ENCODE measurements at places on chromosomes 12 and 14.

- no peak for DNase-seq
Measured at GRCh38 chr14:36215217-36215598, 38.7 kb upstream of the PTCSC3 start.

GRCh38 chr12:58583940-58584339 is 336.4 kb downstream of the LRIG3 start:
- no peak for DNase-seq

DNA sequence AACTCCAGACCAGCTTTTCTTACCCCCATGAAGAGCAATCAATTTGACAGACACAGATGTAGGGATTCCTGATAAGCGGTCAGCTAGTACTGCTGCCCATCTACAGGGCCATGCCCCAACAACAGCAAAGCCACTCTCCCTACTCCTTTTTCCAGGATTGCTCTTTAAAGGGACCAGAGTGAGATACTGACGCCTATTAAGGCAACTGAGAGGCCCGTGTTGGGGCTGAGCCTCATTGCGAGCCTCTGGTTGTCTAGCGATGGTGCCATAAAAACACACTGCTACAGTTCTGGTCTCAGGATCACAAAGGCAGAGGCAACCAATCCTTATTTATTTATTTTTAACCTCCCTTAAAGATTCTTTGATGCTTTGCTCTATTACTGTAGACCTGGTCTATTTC is 31.1 kb downstream of the AK7 start:
- no peak for DNase-seq

DNA sequence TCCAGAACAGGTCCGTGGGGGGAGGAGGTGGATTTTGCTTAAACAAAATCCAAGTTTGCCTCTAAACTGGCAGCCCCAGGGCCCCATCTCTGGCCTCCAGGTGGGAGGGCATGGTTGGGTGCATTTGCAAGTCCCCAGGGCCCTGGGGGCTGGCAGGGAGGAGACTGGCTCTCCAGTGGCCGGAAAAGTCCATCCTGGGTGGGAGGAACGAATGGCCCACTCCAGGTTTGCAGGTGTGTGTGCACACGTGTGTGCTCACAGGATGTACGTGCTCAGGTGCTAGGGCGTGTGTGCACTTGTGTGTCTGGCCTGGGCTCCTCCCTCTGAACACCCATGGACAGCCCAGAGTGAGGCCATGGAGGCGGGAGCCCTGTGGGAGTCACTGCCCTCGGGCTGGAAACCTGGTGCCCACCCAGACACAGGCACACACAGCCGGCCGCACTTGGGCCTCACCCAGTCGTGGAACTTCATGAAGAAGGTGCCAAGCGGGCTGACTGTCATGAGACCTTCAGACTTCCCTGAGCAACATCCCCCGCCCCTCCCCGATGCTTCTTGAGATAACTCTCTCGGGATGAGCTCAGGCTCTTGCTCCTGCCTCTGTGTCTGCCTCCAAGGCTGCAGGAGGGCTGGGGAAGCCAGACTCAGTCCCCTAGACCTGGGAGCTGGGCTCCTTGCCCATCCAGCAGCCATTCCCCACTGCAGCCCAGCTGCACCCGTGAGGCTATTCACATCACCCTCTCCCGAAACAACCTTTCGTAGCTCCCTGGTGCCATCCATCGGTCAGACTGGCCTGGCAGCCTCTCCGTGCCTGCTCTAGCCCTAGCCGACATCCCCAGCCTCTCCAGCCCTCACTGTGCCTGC is 9.4 kb downstream of the AHNAK2 start:
- DNase-seq = no peak

DNA sequence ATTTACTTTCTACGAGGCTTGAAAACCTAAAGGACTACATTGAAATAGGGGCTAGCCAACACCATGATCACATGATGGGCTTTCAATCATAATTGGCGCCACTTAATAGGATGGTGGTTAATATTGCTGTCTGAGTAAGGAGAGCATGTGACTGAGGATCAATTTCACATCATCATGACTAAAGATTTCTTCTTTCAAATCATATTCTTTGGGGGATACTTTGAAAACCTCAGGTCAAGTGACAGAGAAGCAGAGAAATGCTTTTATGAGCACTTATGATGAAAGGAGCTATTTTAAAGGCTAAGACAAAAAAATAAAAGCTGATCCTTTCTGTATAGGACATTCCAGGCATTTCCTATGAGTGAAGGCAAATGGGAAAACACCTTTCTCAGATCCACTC is 42.9 kb upstream of the KRAS start:
- DNase-seq = no peak

- no peak for DNase-seq
Measured at GRCh38 chr14:36279306-36280190, 40.9 kb downstream of the MBIP start.

GRCh38 chr12:27191531-27191930 is 52.6 kb upstream of the STK38L start:
- no peak for DNase-seq

DNA sequence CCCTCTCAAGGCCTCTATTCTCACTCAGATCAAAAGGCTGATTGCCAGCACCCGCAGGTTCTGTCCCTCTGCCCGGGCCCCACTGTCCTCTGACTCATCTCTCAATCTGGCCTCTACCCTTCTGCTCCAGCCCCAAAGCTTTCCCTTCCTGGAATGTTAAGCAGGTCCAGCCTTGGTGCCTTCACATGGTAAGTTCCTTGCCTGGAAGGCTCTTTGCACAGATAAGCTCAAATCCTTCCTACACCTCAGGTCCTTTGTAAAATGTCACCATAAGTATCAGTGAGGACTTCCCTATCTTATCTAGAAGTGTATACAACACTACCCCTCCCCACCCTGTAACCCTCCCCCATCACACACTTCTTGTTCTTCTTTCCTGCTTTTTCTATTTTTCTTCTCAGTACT is 22.2 kb downstream of the LPCAT3 start:
- DNase-seq = no peak

GRCh38 chr14:42222924-42223471 is 616.3 kb downstream of the LRFN5 start:
- no peak for DNase-seq

- peak; percentile 74 for DNase-seq
Measured at GRCh38 chr14:61695695-61696527, 598 bp downstream of the HIF1A start.

- no peak for DNase-seq
Measured at GRCh38 chr12:29425722-29426121, 44.8 kb upstream of the ERGIC2 start.

- DNase-seq = no peak
Measured at GRCh38 chr12:119206348-119207062, 27.8 kb downstream of the HSPB8 start.

DNA sequence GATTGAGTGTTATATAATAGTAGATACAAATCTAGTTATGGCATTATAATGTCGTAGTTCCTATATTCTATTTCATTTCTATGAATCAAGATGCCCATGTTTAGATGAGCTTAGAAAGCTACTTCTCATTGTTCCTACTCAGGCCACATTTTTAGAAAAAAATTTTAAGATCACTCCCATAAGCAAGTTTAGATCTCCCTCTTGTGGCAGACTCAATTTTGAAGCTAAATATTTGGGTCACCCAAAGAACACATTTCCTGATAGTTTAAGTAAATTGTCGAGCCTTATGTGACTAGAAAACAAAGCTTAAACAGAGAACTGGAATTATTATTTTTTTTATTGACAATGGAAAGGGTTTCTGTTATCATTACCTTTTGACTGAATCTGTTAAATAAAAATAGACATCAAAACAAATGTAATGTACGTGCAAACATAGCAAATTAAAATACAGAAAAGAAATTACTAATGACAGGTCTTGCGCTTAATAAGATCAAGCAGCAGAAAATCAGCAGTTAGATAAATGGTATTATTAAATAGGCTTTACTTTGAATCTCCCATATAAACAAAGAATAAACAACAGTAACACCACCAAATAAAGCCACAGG is 180.2 kb downstream of the ACSS3 start:
- no peak for DNase-seq

DNA sequence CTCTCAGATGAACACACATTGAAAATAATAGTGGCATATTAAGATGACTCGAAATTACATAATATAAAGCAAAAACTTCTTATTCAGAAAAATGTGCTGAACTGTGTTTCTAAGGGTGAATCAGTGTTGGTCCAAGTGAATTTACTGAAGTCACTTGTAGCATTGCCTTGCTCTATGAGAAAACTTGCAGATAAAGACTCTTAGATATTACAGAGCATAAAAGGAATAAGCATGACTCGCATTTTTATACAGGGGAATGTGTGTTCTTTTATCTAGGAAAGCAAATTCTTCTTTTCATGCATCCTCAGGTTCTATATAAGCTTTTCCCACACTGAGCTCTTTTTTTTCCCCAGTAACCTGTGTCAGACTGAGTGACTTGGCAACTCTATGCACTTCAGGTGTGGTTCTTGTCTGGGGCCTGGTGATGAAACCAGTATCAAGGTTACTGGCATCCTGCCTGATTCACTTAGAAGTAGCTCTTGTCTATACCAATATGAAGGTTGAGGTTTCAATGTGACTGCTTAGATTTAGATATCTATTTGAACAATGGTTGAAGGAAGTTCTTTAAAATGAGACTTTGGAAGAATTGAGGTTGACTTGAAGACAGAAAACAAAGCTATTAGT is 76.1 kb downstream of the OTOGL start:
- DNase-seq = no peak

- DNase-seq = no peak
Measured at GRCh38 chr12:90978117-90978770, 23.3 kb upstream of the CCER1 start.

DNA sequence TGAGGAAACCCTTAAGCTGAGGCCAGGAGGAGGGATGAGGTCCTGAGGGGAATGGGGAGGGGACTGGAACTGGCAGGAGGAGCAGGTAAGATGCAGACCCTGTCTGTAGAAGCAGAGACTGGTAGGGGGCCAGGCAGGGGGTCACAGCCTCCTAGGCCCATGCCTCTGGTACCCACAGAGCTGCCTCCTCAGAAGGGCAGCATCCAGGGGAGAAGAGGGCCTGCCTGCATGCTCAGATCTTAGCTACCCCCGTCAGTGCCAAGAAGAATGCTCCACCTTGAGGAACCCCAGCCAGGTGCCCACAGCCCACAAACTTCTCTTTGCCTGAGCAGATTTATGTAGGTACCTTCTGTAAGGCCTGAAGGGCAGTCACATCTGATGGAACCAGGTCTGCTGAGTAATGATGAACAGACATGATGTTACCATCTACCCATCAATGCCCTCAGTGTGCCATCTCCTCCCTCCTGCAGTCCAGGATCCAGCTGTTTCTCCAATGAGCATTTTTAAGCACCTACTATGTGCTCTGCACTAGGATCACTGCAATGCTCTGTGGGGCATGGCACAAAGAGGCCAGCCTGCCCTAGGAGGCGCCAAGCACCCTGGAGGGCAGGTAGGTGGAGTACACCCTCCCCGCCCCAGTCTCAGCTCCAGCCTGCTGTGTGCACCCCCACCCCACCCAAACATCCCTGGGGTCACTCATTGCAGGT is 24.8 kb upstream of the ZFP36L1 start:
- DNase-seq = no peak

- DNase-seq = no peak
Measured at GRCh38 chr12:10386857-10387256, 3.0 kb downstream of the KLRK1 start.

- no peak for DNase-seq
Measured at GRCh38 chr12:54390176-54390667, 5.7 kb upstream of the ZNF385A start.

DNA sequence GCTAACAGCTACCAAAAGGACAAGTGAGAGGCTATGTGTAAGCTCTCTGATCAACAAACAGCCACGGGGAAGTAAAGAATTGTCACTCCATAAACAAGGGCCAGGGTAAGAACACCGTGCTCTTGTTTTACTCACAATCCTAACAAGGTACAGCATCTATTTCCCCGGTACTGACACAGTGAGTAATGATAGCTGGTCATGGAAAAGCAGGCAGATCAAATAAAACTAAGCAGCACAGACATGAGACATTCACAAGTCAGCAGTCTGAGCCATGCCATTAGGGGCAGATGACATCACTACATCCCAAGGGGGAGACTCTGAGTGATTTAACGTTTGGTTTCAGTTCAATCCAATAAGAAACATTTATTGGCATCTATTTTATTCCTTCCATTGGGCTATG is 54.4 kb downstream of the ARL6IP4 start:
- no peak for DNase-seq

DNA sequence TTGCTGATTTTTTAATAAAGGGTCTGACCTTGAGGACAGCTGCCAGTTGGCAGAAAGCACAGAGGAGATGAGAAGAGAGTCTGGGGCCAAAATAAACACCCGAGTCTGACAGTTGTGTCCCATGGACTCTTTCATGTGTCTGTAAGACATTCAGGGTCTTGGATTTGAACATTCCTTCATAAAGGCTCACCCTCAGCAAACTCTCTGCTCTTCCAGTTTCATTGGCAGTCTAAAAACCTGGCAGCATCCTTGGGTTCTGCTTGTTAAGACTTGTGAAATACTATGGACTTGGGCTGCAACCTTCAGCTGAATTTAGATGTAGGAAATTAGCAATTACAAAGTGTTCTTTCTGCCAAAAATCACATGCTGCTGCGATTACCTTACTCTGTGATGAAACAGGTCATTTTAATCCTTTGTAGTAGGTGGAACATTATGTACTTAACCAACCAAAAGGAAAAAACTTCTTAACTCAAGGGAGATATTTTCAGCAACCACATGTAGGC is 32.0 kb upstream of the LMNTD1 start:
- peak; percentile 79 for DNase-seq

DNA sequence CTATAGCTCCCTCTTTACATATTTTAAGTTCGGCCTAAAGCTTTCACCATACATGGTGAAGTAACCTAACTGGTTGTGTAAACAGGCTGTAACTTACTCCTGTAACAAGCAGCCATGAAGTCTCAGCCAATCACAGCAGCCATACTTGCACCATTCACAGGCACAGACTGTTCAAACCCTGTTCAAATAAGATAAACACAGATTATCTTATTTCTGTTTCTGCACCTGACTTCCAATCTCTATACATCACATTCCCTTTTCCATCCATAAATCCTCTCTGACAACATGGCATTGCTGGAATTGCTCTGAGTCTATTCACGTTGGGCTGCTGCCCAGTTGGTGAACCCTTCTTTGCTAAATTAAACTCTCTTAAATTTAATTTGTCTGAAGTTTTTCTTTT is 34.5 kb upstream of the ARID2 start:
- DNase-seq = no peak

DNA sequence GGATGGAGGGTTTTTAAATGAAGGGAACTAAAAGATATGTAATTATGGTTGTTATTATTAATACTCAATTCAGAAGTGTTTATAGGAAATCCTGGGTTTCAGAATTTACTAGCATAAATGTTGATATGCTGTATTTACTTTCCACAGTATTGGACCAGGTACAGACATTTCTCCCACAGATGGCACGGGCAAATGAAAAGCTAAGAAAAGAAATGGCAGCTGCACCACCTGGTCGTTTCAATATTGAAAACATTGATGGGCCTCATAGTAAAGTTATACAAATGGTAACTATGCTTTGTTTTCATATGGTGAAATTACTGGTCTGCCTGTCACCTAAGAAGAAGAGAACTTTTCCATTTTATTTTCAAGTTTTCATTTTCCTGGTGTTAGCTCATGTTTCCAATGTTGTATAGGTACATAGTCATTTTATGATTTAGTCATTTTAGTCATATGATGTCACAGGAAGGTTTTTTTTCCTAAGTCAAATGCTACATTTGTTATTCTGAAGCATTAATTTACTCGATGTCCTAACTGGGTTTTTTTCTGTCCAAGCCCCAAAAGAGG is 5.5 kb downstream of the NOPCHAP1 start:
- DNase-seq = no peak

Data from right atrium auricular region (tissue), 2 donors.